Stimulated activated CD4-positive, alpha-beta T cell treated with anti-CD3 and anti-CD28 coated beads, TNF-alpha, amount 100 ng/mL, for 24 hours (primary cell): ENCODE measurements at places on chromosomes 11 and 22.

GRCh38 chr11:87574193-87574592 lies 536.5 kb downstream of the TMEM135 start:
- no peak for DNase-seq

DNA sequence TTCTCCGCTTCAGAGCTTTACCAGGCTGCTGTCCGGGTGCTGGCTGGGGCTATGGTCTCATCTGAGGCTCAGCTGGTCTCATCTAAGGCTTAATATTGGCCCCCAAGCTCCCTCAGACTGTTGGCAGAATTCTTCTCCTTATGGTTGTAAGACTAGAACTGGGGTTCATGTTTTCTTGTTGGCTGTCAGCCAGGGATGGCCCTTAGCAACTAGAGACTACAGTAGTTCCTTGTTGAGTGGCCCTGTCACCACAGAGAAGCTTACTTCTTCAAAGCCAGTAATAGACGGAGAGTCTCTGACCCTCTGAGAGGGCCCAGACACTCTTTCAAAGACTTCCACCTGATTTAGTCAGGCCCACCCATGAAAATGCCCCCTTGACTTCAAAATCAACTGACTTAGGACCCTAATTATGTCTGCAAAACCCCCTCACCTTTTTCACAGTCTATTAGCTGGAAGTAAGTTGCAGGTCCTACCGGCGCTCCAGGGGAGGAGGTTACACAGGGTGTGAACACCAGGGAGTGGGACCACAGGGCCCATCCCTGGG lies 24.2 kb upstream of the TREH start:
- DNase-seq, result no peak

GRCh38 chr11:81377418-81377817 lies 1356.2 kb downstream of the FAM181B start:
- DNase-seq, result no peak

DNA sequence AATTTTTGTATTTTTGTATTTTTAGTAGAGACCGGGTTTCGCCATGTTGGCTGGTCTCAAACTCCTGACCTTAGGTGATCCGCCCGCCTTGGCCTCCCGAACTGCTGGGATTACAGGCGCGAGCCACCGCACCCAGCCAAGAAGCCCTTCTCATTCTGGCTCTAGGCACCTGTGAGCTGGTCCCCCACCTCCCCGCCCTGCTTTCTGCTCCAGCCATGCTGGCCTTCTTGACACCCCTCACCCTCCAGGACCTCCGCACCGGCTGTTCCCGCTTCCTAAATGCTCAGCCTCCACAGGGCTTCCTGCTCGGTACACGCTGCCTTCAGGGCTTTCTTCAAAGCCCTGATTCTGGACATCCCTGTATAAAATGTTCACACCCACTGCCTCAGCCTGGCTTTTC lies 5.5 kb upstream of the FXYD2 start:
- DNase-seq, result no peak
